ENCODE measurements at places on chromosomes 7 and 10.

DNA sequence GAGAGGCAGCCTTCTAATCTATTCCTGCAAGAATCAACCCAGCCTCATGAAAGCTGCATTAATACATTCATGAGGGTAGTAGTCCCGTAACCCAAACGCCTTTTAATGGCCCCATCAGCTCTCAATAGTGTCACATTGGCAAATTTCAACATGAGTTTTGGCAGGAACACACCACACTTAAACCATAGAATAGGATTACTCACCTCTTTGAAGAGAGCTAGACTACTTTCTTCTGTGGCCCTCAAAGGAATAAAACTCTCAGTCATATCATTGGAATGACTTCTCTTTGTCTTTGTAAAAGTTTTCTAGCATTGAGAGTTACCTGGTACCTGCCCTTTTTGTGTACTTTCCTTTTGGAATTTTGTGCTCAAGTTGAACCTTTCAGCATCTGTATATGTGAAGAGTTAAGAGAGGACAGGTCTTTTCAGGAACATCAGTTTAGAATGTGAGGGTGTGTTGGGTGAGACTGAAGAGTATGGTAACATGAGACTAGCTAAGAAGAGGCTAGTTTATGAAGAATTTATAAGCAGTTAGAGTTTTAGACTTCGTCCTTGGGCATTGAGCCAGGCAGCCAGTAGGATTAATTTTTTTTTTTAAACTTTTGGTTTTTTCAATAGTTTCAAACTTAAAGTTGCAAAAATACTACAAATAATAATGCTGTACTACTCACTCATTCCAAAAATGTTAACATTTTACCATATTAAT is 92.6 kb downstream of the MLLT10 start:
- DNase-seq, result no peak

DNA sequence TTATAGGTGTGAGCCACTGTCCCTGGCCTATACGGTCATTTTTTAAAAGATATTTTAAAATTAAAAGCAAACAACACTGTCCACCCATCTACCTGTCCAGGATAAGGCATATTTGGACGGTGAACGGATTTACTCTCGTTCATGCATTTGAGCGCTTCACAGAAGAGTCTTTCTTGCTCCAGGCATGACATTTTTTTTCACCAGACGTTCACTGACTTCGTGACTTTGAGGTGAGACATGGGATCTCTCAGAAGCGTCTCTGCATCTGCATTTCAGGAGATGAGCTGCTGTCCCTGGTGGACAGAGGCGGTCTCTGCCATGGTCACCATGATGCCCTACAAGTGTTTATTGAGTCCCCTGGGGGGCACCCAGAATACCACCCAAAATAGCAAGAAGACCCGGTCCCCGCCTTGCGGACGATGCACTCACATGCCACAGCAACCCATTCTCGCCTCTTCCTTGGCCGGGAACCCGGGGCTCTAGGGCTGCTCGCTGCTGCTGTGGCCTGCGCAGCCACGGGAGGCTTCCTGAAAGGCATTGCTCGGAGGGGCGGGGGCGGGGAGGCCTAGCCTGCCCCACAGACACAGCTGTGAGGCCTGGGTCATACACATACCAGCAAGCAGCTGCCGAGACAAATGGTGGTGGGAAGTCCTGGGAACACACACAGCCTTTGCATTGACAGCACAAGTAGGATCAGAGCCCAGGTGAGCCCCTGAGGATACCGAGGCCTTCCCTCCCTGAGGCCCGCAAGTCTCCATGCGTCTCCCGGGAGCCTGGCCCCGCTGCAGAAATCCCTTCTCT is 84.4 kb downstream of the RGS10 start:
- no peak for DNase-seq

- no peak for DNase-seq
These were observed 794.6 kb upstream of the LRRN3 start for GRCh38 chr7:110296321-110296720.

DNA sequence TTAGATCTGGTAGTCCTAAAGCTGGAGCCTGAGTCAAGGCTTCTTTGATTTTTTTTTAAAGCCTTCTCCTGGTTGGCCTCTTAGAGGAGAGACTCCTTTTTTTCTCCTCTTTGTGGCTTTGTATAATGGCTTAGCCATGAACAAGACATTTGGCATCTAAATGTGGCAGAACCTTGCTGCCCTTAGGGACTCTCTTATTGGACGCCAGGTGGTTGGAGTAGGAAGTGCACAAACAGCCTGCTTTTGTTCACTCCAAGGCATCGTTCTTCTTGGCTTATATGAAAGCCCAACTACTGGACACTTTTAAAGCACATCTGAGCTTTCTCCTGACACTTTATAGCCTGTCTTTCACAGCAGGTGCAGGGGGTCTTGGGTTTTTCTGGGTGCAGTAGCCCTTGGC is 25.0 kb downstream of the ZPBP start:
- DNase-seq, result no peak

DNA sequence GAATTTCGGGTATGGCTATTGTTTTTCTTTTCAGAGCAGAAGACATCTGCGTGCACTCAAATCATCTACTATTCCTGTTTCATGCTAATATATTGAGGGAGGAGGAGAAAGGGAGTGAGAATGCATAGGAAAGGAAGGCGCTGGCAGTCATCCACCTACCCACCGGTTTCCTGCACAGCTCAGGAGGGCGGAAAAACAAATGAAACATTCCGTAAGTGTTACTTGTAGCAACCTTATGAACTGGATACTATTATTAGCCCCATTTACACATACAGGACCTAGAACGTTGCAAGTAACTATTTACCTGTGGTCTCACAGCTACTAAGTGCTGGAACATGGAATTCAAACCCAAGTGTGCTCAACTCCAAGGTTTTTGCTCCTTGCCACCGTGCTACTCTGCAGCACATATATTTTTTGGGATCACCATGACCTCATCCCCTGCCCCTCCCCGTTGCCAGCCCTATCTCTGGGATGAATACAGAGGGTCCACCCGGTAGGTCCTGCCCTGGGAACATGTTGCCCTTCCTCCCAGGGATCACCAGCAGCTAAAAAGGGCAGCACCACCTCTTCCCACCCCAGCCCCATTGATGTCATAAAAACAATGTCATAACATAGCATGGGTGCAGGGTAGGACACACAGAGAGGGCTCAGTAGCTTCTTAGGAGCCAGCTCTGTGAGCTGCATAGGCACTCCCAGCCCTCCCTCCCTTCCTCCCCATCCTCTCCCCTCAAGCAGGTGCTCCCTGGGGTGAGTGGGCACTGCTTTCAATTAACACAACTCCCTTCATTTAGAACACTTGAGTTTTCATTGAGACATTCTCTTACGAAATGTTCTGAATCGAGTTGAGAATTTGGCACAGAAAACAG is 16.9 kb downstream of the GFRA1 start:
- no peak for DNase-seq

- DNase-seq, result no peak
These were observed 192.4 kb upstream of the SH2B2 start for GRCh38 chr7:102094316-102094650.

DNA sequence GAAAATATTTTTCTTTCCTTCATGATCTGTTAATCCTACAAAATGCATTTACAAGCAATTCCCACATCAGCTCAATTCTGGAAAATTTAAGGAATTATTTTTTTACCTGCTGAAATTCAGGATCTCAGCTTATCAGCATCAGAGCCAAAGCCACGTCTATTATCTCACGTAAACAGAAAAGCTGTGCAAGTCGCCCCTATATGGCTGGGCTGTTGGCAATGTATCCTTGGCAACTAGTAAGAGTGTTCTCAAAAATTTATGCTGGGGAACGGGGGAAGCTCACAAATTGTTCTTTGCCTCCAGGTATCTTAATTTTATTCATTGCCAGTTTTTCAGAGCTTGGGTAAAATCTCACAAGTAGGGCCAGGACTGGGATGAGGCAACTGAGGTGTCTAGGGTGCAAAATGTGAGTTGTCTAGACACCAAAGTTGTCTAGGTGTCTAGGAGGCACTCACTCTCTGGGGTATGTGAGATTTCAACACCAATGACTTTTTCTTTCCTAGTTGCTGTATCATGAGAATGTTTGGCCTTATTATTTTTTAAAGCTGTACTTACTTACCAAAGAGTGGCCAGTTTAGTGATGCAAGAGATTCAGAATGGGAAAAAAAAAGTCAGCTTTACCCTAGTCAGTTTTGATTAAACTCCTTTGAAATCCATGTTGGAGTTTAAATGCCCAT is 5.1 kb downstream of the GSTO2 start:
- no peak for DNase-seq

DNA sequence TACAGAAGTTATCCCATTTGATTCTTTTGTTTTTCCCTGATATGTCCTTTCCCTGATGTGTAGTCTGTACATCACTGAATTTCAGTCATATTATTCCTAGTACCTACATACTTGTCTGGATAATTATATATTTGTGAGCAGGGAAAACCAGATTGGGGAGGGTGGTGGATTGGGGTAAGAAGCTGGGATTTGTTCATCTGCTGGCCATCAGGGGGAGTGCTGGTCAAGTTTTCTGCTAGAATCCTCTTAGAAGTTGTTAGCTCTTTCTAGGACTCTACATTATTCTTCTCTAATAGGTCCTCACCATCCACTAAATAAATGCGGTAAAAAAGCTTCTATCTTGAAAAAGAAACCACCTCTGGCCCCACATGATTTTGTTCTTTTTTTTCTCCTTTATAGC is 232.7 kb upstream of the TAC1 start:
- peak; percentile 25 for DNase-seq

GRCh38 chr10:48714088-48714487 is 29.4 kb downstream of the WDFY4 start:
- DNase-seq, result no peak

DNA sequence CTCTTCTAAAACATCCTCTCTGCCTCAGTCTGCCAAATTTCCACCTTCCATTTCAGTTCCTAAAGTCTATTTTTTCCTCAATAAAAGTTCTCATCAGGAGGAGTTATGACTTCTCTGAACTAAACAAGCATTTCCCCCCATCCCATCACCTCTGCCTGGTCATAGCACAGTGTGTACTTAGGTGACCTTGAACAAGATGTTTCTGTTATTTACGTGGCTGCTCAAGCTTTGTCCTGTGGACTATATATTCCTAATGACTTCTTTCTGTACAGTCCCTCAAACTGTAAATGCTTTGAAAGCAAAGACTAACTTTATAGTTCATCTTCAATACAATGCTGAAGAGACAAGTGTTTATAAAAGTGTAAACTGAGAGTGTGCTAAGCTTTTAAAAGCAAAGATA is 166.9 kb downstream of the CPEB3 start:
- no peak for DNase-seq

GRCh38 chr10:110540031-110540430 is 27.5 kb upstream of the SMC3 start:
- DNase-seq, result no peak
